ENCODE measurements at places on chromosomes 13 and 19. TPM values are rescaled to one million over a fixed set of nuclear protein-coding genes. Genes with fewer than 3 reads are reported as not detected.

MYO16 gene
- polyA plus RNA-seq, result 0.16 TPM

SULT2B1 gene
- polyA plus RNA-seq, result 4.3 TPM

- no peak for DNase-seq
These were observed 309.9 kb downstream of the DCT start for GRCh38 chr13:94169454-94170144.

DNA sequence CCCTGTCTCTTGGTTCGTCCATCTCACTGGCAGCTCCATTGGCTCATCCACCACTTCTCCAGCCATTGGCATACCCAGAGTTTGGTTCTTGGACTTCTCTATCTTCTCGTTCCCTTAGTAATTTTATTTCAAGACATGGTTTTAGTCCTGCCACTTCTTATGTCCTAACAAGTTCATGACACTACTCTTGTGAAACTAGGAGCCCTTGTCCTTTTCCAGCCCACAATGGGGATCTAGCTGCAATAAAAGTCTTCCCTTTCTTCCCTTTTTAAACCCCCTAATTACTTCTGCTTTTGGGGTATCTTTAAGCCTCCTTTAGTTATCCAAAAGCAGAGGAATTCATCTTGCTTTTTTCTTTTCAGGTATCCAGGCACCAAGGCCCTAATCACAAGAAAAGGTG is 2.9 kb upstream of the RCBTB2 start:
- DNase-seq, result no peak

DNA sequence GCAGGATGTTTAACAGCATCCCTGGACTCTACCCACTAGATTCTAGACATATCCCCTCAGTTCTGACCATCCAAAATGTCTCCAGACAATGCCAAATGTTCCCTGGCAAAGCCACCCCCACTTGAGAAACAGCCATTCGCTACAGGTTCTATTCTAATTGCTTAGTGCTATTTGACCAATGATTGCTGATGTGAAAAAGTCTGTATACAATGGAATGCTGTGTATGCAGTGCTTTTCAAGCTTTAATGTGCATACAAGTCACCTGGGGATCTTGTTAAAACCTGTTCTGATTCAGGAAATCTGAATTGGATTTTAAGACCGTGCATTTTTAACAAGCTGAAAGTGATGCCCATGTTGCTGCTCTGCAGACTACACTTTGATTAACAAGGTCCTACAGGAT is 331.8 kb upstream of the KLF12 start:
- DNase-seq, result no peak

DNA sequence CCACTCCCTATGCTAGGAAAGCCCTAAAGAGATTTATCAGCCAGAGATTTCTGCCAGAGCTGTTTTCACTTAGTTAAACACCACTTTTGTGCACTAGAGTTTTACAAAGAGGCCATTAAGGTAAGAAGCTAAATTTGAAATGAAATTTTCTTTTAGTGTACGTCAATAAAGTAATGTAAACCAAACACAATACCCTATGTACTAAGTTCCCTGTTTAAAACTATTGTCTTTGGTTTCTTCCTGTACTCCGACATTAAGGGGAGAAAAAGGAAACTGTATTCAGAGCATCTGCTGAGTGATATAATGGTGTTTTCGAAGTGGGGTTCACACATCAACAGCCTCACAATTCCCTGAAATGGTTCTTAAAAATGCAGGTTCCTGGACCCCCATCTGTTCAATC is 40.7 kb upstream of the STARD13 start:
- DNase-seq, result no peak

Measured in thymus (tissue), 14 donors.